ENCODE measurements at places on chromosomes 5 and 9.

GRCh38 chr5:152437866-152438265, 32.8 kb upstream of the NMUR2 start:
- DNase-seq = no peak

DNA sequence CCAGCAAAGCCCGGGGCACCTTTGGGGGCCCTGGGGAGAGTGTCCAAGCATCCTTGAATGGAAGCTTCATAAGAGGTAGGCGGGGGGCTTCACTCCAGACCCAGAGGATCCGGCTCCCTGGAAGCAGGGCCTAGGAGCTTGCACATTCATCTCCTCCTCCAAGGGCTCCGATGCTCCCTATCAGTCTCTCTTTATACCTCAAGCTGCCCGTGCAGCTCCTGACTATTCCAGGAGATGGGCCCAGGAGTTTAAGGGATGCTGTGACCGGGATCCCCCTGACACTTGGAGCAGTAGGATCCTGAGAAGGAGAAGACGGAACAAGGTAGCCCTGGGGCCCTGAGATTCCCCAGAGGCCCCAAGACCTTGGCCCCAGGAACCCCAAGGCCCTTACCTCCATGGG, 25.9 kb downstream of the CSF1R start:
- no peak for DNase-seq

DNA sequence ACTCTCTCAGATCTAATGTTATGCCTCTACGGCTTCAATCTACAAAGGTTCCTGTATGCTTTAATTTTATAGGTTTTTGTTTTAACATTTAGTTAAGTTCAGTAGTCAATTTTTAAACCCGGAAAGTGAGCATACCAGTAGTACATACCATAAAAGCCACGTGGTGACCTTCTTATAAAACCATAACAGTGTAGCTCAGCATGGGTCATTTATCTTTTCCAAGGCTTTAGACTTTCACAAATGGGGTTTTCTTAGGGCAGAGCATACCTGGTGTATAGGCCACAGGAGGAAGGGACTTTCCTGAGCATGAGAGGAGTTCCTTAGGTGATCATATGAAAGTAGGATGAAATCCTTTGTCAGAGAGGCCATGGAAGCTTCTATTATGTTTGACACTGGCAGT, 23.2 kb downstream of the ECM2 start:
- no peak for DNase-seq

- DNase-seq = no peak
These were observed 349.5 kb downstream of the AGTPBP1 start for GRCh38 chr9:85392260-85392659.

DNA sequence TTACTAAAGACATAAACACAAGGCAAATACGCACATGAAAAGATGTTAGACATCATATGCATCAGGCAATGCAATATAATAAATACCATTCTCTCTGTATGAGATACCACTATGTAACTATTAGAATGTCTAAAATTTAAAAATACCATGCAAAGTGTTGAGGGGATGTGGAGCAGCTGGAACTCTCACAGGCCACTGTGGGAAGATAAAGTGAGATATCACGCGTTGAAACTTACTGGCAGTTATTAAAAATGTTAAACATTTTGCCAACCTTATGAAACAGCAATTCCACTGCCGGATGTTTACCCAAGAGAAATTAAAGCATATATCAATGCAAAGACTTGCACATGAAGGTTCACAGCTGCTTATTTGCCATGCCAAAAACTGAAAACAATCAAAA, 556.7 kb downstream of the LRRC70 start:
- no peak for DNase-seq

GRCh38 chr5:10858945-10859344, 97.9 kb upstream of the DAP start:
- DNase-seq = no peak

GRCh38 chr5:175738126-175738525, 80.3 kb downstream of the HRH2 start:
- DNase-seq = no peak

- no peak for DNase-seq
These were observed 129.5 kb downstream of the NIPBL start for GRCh38 chr5:37005946-37006540.

DNA sequence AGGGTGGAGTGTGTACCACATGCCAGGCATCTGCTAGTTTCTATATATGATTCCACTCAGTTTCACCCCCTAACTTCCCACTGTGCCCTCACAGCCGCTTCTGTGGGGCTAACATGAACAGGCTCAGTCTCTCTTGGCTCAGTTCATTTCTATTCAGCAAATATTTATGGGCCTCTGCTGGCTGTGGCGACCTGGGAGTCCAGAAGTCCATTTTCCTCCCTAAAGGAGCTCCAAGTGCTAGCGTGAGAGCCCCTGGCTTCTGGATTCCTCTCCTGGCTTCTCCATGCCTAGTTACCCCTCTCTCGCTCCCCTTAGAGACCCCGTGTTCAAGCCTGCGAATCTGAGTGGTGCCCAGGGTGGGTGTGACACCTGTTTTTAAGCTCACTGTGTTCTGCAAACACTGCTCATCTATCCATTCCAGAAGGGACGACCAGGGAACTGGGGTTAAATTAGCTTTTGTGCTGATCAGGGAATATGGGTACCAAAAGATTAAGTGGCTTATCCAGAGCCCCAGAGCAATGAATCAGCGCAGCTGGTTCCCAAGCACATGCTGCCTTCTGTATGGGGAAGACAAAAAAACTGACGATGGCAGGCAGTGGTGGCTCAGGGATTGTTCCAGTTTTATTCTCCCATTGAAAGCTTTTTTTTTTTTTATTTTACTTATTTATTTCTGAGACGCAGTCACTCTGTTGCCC, 57.6 kb downstream of the HMCN2 start:
- no peak for DNase-seq

DNA sequence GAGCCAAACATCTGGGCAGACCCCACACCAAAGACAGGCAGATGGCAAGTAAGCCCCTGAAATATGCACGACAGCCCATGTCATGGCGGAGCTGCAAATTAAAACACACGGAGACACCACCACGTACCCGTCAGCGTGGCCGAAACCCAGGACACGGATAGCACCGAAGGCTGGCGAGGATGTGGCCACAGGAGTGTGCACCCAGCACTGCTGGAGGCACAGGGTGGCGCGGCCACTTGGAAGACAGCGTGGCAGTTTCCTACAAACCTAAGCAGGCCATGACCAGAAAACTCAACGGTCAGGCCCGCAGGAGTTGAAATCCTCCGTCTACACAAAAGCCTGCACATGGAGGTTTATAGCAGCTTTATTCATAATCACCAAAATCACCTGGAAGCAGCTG, 12.8 kb downstream of the SLC9A3 start:
- no peak for DNase-seq

GRCh38 chr5:133439859-133440258, 172.5 kb downstream of the FSTL4 start:
- no peak for DNase-seq

DNA sequence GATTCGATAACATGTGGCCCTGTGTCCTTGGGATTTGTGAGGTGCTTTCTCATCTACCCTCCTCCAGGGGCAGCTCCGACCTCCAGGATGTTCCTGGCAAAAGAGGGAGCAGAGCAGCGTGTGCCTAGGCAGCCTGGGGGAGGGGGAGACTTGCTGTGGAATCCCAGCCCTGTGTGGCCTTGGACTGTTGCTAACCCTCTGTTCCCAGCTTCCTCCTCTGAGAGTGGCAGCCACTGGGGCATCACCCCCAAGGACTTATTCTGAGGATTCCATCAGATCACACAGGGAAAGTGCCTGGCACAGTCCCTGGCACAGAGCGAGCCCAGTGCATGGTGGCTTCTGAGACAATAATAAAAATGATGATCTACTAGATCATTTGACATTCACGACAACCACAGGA, 265.1 kb upstream of the MVB12B start:
- no peak for DNase-seq

GRCh38 chr5:110002652-110003051, 312.9 kb downstream of the MAN2A1 start:
- no peak for DNase-seq

GRCh38 chr5:6837519-6838110, 124.4 kb downstream of the TENT4A start:
- no peak for DNase-seq

DNA sequence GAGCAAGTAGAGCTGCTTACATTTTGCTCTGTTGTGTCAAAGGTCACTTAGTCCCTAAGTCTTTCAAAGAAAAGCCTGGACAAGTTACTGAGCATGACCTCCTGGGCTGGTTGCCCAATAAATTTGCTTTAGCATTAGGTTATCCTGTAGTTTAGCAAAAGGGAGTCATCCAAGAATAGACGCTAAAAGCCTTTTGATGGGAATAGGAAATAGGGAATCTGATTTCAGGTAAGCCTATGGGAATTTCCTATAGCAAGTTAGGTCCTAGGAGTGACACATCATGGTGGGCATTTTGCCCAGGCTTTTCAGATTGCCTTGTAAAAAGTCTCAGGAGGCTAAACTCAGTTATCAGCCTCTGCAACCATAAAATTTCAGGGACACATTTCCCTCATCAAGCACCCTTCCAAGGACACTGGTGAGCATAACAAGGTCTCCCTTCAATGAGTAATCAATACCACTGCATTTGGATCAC, 67.6 kb upstream of the RANBP3L start:
- no peak for DNase-seq

DNA sequence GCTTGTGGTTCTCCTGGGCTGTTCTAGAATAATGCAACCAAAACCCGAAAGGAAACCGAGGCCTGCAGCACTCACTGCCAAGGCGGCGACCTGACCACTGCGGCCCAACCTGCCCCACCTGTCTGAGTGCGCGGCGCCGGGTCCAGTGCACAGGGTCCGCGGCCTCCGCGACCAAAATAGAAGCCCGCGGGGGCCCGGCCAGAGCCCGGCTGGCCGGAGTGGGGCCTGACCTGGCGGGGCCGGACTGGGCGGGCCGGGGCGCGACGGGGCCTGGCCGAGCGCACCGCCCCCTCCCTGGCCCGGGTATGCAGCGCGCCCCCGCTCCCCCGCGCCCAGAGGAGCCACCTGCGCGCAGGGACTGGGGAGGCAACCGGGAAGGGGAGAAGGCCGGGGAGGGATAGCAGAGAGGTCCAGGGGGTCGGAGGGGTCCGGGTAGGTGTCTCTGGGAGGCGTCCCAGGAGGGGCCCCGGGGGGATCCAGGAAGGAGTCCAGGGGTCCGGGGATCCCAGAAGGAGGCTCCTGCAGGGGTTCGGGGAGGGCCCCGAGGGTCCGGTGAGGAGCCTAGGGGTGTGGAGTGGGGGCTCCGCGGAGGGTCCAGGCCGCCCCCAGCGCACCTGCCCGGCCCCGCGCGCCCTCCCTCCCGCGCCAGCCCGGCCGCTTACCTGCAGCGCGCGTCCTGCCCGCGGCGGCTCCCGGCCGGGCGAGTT, 503 bp downstream of the SEMA4D start:
- DNase-seq = no peak

DNA sequence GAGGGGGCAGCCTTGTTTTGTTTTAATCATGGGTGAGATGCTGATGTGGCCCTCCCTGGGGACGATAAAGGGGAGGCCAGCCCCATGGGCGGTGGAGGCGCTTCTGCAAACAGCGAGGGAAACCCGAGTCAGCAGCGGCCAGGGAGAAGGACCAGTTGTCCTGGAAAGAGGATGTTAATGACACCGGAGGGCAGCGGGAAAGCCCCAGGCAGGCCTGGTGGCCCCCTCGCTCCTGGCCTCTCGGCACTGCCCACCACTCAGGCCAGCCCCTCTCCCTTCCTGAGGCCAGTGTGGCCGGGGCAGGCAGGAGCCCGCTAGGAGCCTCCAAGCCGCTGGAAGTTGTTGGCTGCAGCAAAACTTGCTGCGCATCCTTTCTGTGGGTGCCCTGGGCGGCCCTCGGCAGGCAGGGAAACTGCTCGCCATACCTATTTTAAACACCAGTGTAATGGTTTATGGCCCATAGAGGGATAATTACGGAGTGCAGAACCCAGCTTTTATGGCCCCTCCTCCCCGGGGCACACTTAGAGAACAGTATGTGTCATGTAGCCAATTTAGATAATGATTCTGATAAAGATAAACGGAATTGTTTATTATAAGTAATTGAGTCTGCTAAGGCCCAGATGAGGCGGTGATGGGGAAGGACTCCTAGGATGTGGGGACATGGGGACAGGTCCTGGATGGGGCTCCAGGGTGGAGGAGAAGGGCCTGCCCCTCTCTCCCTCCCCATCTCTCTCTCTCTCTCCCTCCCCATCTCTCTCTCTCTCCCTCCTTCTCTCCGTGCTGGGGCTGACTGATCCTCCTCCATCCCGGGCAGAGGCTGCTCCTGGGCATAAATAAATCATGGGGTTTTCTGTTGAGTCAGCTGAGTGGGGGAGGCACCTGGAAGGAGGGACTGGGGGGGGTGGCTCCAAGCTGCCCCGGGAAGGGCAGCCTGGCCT, 36.9 kb downstream of the LMX1B start:
- no peak for DNase-seq

Data from T-helper 22 cell (primary cell).